ENCODE measurements at places on chromosomes 3 and 15.

- DNase-seq = no peak
Observed at GRCh38 chr3:194686816-194687637, 1.3 kb downstream of the FAM43A start.

GRCh38 chr3:187139126-187139894, at the start of gene RPL39L:
Gene RPL39L (minus strand): TSS chr3:187139496. CDS start chr3:187121300, 18,196 bp downstream.
- DNase-seq = peak; percentile 87

DNA sequence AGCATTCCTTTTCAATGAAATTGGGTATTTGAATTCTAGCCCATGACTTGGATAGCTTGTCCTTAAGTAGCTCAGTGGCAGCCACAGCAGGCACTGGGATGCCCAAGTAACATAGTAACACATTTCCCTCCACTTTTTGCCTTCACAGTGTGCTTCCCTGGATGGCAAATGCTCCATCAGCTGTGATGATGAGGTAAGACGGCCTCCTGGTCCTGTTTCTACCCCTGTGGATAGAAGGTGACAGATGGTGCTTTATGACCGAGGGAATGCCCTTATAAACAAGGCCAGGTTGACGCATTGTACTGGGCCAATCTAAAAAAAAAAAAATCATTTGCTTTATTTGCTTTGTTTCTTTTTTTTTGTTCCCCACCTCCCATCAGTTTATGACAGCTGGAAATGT, 41.8 kb upstream of the LRTM1 start:
- no peak for DNase-seq

GRCh38 chr3:72957297-72957696, 39.3 kb upstream of the PPP4R2 start:
- DNase-seq = peak; percentile 89

GRCh38 chr3:61613666-61614065, 52.3 kb downstream of the PTPRG start:
- DNase-seq = no peak

DNA sequence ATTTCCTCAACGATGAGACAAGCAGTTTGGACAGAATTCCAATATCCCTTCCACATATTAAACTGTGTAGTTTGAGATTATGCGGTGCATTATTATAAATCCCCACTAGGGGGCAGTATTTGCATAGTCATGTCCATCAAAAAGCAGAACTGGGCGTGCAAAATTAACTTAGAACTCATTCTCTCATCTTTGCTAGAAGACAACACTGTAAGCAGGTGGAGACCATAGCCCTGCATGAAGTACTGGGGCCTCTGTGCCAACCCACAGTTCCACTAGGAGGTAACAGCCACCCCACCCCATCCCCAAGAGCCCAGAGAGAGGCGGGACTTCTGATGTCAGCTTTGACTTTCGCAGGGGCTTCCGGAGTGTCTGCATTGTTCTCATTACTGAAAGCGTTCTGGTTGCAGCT, 106.6 kb upstream of the TMC3 start:
- peak; percentile 50 for DNase-seq

DNA sequence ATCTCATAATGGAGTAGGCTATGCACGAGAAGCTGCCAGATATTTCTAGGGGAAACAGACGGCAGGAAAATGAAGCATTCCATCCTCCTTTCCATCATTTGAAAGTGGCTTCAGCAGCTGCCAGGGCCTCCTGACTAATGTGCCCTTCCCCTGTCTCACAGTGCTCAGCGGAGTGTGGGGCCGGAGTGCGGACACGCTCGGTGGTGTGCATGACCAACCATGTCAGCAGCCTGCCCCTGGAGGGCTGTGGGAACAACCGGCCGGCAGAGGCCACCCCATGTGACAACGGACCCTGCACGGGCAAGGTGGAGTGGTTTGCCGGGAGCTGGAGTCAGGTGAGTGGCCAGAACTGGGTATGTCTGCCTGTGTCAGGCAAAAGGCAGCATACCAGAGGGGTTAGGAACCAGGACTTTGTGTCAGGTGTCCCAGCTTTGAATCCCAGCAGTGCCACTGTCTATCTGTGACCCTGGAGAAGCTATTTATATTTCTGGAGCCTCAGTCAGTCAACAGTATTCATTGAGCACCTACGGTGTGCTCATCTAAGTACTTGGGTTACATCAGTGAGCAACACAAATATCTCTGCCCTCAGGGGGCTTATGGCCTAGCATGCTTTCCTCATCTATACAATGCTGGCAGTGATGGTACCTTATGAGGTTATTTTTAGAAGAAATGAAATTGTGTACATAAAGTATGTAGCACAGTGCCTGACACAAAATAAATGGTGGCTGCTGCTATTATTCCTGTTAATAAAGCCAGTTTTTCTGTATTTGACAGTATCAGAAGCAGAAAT, 52.4 kb upstream of the NR2E3 start:
- no peak for DNase-seq

GRCh38 chr3:128426128-128426921, 40.4 kb downstream of the DNAJB8 start:
- peak; percentile 5 for DNase-seq

DNA sequence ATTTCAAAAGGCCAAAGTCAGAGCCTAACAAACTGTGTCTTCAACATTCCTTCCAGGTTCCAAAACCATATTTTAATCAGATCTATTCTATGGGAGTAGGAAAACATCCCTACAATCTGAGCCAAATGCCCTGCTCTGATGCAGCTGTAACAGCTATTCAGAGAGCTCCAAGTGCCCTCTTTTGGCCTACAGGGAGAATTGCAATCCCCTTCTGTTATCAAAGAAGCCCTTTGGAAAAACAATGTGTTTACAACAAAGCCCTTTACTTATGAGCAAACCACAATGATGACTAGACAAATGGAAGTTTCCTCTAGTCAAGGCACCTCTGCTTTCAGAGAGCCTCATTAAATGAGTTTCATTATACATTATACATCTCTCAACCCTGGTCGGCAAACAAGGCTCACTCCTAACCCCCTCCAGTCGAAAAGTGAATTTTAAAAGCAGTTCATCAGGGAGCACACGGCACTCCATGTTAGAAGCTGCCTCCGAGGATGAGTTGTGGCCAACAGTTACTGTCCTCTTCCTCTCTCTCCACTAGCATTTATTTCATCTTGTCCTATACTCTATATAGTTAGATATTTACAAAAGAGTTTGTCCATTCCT, 42.6 kb upstream of the TMCO5A start:
- peak; percentile 59 for DNase-seq

- no peak for DNase-seq
Observed at GRCh38 chr3:145145461-145145860, 1015.5 kb downstream of the PLOD2 start.

DNA sequence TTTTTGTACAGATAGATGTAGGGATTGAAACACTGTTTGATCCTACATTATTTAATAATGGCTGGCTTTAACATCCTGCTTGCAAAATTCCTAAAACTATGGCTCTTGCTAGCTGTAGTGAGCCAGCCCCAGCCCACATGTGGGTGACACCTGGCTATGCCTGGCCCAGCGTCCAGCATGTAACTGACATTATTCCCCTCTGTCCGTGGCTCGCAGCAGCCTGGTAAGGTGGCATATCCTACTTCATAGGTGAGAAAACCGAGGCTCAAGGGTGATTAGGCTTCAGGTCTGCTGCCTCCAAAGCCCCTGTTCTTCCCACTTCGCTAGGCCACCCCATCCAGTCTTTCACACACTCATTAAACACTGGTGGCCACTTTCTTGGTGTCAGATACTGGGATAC, 1.6 kb downstream of the CALML4 start:
- no peak for DNase-seq

GRCh38 chr3:2851361-2851760, 258.8 kb downstream of the IL5RA start:
- DNase-seq = no peak

Data from foreskin melanocyte (primary cell).